ENCODE measurements at places on chromosomes 7 and 10. TPM values are rescaled to one million over a fixed set of nuclear protein-coding genes. Genes with fewer than 3 reads are reported as not detected.

CCL24 gene
- 32.1 TPM for polyA plus RNA-seq

DNA sequence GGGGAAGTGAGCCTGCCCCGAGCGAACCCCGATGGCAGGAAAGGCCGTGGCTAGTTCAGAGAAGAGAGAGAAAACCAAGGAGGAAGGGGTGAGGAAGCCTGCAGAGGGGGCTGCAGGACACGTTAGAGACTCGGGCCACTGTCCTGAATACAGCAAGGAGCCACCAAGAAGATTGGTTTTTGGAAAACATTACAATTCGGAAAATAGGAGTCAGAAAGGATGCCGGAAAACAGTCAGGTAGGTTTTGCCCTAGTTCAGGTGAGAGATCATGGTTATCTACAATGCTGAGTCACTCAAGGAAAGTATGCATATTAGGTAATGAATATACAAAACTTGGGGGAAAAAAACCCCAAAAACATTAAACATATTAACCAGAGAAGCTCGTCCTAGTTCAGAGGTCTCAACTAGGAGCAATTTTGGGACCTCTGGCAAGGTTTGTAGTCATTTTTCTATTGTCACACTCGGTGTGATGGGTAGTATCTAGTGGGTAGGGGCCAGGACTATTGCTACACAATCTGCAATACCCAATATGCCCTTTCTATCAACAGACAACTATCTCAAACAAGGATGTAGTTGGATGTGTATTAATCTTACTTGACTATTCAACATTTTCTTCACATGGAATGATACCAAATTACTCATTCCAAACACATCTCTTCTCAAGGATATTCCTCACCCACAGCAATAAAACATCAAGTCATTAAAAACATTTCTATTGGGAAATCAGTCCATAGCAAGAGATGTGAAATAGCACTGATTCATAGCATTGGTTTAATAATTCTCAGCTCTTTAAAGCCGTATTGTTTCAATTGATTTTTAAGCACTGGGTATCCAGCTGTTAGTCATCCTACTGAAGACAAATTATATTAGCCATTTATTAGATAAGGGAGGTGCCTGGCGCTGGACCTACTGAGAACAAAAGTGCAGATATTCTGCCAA is 74.4 kb upstream of the RSU1 start:
- no peak for DNase-seq

CUZD1 gene
- 0.90 TPM for polyA plus RNA-seq

TRIM50 gene
- polyA plus RNA-seq = 0.42 TPM

- DNase-seq = no peak
Measured at GRCh38 chr10:133235932-133236331, 1.7 kb upstream of the VENTX start.

OR13A1 gene
- polyA plus RNA-seq = 0.06 TPM

RHOBTB1 gene
- 21.8 TPM for polyA plus RNA-seq

- no peak for DNase-seq
Measured at GRCh38 chr10:103806395-103807187, 48.8 kb downstream of the SH3PXD2A start.

- no peak for DNase-seq
Measured at GRCh38 chr10:2897619-2898508, 169.5 kb upstream of the PFKP start.

GRCh38 chr10:70032667-70033289 is 19.9 kb upstream of the MACROH2A2 start:
- no peak for DNase-seq

GRCh38 chr7:7976677-7977076 is 8.1 kb downstream of the GLCCI1 start:
- no peak for DNase-seq

- no peak for DNase-seq
Measured at GRCh38 chr7:131501930-131502685, 54.3 kb downstream of the PODXL start.

ANK3 gene
- 89.1 TPM for polyA plus RNA-seq

GRCh38 chr10:46539596-46540411 is 16.7 kb downstream of the GPRIN2 start:
- peak; percentile 97 for DNase-seq

GRCh38 chr7:141674171-141674671 is 27.7 kb downstream of the DENND11 start:
- DNase-seq = peak; percentile 10

DNA sequence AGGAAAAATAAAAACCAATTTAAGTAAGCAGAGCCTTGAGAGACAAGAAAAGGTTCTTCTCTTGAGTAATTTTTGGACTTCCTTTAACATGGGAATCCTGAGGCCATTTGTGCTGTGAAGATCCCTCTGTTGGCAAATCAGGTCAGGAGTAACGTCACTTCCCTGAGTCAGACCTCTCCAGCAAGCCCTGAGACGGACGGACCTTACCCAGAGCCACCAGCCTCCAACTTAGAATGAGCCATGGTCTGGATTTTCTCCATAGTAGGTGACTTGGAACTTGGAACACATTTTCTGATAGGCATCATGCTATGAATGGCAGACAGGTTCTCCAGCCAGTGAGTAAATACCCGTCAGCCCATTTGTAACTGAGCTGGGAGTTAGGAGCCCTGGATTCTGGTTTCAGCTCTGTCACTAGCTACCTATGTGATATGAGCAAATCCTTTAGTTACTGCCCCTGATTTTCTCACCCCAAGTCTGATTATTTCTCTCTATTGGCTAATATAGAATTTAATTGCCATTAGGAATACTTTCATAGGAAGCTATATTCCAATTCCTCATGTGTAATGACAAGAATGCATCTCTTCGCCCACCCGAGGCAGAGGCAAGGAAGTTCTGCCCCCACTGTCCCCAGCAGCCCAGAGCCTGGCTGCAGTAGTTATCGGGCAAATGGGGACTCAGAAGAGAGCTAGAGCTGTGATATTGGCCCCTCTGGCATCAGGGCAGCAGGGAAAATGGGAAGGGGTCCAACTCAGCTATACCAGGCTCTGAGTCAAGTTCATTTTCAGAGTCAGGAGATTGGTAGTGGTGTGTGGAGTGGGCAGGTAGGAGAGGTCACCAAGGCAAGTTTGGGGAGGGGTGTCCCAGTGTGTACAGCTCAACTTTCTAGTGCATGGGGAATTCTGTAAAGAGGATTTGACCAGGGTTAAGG is 153.7 kb upstream of the AGK start:
- DNase-seq = no peak

- DNase-seq = no peak
Measured at GRCh38 chr7:127417346-127417745, 24.8 kb upstream of the ZNF800 start.

- no peak for DNase-seq
Measured at GRCh38 chr7:34787586-34787985, 129.6 kb downstream of the NPSR1 start.

DNA sequence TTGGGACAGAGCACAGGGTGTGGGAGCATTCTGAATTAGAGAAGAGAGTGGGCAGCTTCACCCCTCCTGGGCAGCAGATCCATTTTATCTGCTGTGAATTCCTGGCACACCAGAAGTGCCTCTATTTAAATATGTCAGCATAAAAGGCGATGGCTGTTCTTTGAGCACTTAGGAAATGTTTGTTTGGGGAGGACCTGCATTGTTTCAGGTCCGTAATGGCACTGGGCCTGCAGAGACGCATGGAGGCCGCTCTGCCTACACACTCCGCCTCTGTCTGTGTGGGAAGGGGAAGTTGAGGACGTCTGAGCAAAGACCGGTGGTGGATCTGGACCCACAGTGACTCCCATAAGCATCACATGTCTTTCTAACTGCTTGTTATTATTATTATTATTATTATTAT is 253.2 kb downstream of the CAMK1D start:
- no peak for DNase-seq

GRCh38 chr7:25897261-25897782 is 254.7 kb upstream of the NFE2L3 start:
- DNase-seq = peak; percentile 18

GRCh38 chr7:55437375-55437774 is 72.2 kb downstream of the LANCL2 start:
- no peak for DNase-seq

- no peak for DNase-seq
Measured at GRCh38 chr10:117363028-117363427, 12.2 kb downstream of the PDZD8 start.

DNA sequence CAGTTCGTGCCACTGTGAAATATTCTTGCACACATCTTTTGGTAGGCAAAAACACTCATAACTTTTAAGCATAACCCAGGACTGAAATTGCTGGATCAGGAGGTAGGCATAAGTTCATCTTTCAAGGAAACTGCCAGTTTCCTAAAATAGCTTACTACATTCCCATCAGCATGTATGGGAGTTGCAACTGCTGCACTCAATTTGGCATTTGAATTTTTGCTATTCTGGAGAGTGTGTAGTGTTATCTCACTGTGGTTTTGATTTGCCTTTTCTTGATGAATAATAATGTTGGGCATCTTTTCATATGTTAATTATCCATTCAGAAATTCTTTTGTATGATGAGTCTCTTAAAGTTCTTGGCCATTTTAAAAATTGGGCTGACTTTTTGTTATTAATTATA is 95.2 kb downstream of the ORC5 start:
- DNase-seq = no peak

DNA sequence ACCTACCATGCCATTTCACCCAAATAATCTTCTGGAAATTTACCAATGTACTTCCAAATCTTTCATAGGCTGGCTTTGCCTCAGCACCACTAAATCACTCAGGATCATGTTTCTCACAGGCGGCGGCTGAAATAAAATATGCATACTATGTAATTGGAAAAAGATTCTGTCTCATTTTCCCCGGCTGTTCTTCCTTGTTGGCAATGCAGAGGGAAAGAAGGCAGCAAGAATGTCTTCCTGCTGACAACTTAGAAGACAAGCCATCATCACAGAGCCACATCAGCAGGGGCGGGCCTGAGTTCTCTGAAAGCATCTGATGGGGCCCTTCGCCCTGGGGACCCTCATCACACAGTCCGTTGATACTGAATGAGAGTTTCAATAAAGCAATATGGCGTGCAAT is 39.2 kb upstream of the COL1A2 start:
- DNase-seq = no peak

OR2A7 gene
- polyA plus RNA-seq = 16.7 TPM

DNA sequence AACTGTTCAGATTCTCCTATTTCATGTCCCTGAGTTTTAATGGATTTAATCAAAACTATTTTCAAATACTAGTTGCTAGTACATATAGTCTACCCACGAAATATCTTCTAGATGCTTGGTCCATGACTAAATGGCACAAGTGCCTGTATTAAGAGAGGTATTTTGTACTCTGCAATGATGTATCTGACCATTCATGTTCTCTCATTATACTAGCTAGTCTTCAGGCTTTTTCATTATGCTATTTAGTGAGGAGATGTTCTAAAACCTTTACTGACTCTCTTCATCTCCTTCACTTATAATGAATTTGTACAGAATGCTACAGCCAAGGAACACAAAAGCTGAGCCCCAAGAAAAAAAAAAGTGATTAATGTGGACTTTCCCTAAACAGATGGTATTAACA is 222.5 kb downstream of the AHR start:
- no peak for DNase-seq

DNA sequence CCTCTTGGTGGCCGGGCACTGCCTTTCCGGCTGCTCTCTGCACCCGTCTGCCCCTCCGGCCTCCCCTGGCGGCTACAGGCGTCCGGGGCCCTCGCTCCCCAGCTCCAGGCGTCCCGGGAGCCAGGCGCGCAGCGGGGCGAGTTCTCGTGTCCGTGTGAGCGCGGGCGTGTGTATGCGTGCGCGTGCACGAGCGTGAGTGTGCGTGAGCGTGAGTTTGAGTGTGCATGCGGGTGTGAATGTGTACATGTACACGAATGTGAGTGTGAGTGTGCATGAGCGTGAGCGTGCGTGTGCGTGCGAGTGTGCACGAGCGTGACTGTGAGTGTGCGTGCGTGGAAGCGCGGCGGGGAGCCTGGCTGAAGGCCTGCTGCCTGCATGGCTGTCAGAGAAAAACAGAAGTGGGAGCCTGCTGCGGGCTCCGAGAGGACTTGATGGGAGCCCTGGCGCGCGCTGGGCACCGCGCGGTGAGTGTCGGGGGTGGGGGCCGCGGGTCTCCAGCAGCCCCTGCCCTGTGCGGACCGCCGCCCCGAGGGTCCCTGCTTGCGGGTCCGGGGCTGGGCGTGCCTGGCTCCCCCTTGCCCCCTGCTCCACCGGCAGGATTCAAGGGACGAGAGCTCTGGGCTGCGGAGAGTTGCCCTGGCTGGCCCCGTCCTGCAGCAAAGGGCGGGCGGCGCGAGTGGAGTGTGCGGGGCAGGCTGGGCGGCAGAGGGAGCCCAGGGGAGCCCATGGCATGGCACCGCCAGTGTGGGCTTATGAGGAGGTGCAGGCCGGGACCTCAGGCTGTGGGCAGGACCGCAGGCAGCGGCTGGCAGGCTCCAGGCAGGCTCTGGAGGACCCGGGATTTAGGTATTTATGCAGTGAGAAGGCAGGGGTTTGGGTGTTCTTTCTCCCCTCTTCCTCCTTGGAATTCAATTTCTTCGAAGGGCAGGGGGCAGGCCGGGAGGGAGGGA is 75.8 kb upstream of the EN2 start:
- no peak for DNase-seq

RPEL1 gene
- polyA plus RNA-seq = 0.09 TPM

DNA sequence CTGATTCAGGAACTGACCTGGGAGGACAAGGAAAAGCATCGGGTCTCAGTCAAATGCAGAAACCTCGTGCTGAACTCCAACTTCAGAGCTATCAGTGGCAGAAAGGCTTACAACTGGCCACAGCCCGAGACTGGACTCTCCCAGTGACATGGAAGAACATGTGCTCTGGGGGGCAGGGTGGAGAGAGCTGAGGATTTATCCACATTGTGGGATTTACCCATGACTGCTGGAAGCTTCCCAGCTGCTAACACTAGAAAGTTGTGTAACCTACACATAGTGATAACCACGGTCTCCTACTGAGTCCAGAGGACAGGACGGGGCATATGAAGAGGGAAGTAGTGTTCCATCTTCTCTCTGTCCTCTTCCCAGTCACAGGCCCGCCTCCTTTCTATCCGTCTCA is 103.4 kb downstream of the ITIH5 start:
- peak; percentile 48 for DNase-seq

ANXA8 gene
- polyA plus RNA-seq = 18.2 TPM

DNA sequence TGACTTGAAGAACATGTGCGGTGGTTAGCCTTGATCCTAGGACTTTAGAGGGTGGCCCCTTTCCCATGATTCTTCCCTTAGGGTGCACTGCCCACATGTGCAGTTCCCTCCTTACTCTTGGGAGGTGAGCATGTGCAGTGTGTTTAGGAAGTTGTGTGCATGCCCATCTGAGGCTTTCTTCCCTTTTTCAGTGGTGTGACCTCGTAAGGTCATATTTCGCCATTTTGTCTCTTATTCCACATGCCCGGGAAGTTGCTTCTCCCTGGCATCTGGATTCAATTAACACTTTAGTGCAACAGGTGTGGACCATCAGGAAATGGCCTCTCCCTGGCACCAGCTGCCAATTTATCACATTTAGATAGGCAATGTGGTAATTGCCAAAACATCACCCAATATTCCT is 380.6 kb upstream of the VSTM2A start:
- no peak for DNase-seq

GRCh38 chr7:28661826-28662595 is 249.7 kb downstream of the CREB5 start:
- DNase-seq = no peak

- DNase-seq = no peak
Measured at GRCh38 chr10:110547139-110547761, 20.2 kb upstream of the SMC3 start.

Data from large intestine (tissue), 12 donors.